Stomach (tissue), 19 donors: ENCODE measurements at places on chromosomes 16 and 17. TPM values are rescaled to one million over a fixed set of nuclear protein-coding genes. Genes with fewer than 3 reads are reported as not detected.

HSD17B2 gene
- total RNA-seq = 8.2 TPM

METTL2A gene
- total RNA-seq = 21.3 TPM

DNA sequence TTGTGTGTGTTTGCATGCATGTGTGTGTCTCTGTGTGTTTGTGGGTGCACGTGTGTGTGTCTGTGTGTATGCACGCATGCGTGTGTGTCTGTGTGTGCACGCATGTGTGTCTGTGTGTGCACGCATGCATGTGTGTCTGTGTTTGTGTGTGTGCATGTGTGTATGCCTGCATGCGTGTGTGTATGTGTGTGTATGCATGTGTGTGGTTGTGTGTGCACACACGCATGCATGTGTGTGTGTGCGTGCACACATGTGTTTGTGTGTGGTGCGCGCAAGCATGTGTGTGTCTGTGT is 239.9 kb upstream of the TNRC6C start:
- H3K4me1 ChIP-seq = no peaks in the 10 kb centered on the region
- H3K27me3 ChIP-seq = no peaks in the 10 kb centered on the region
- no peaks in the 10 kb centered on the region for H3K36me3 ChIP-seq
- no peak overlapping the region for H3K27ac ChIP-seq
- H3K4me3 ChIP-seq = no peak overlapping the region
- DNase-seq = no peak

DNA sequence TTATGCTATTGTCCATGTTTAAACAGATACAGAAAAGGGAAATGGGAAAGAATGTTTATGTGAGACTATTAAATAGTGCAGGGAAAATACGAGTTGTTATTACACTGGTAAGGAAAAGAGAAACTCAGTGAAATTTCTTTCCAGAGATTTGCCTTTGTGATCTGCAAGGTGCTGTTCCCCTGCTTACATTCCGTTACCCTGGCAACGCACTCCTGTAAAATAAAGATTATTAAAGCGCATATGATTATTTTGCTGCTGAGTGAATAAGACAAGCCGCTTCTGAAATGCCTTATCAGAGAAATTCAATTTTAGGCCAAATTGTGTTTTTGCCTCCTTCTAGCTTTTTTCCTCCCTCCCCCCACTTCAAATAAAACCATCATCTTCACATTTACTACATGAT is 328.6 kb upstream of the PMFBP1 start:
- DNase-seq = no peak
- H3K4me3 ChIP-seq = no peak overlapping the region
- no peaks in the 10 kb centered on the region for H3K36me3 ChIP-seq
- H3K4me1 ChIP-seq = no peaks in the 10 kb centered on the region
- no peak overlapping the region for H3K27ac ChIP-seq
- no peaks in the 10 kb centered on the region for H3K27me3 ChIP-seq

CPPED1 gene
- 11.3 TPM for total RNA-seq

SLFN14 gene
- not detected for total RNA-seq

GRCh38 chr16:5326395-5326794 is 228.8 kb upstream of the EEF2KMT start:
- no peaks in the 10 kb centered on the region for H3K36me3 ChIP-seq
- H3K27me3 ChIP-seq = no peaks in the 10 kb centered on the region
- no peak for DNase-seq
- H3K27ac ChIP-seq = no peak overlapping the region
- no peaks in the 10 kb centered on the region for H3K4me1 ChIP-seq

TPSB2 gene
- total RNA-seq = not detected

MRC2 gene
- total RNA-seq = 14.6 TPM

SLFN13 gene
- 2.9 TPM for total RNA-seq

GRCh38 chr17:54888981-54889380 is 11.7 kb upstream of the TOM1L1 start:
- no peaks in the 10 kb centered on the region for H3K36me3 ChIP-seq
- H3K4me1 ChIP-seq = no peaks in the 10 kb centered on the region
- no peaks in the 10 kb centered on the region for H3K27me3 ChIP-seq
- no peak overlapping the region for H3K4me3 ChIP-seq
- DNase-seq = no peak

GUCY2D gene
- not detected for total RNA-seq

HSD17B1 gene
- total RNA-seq = 1.8 TPM

DPEP3 gene
- not detected for total RNA-seq

DNA sequence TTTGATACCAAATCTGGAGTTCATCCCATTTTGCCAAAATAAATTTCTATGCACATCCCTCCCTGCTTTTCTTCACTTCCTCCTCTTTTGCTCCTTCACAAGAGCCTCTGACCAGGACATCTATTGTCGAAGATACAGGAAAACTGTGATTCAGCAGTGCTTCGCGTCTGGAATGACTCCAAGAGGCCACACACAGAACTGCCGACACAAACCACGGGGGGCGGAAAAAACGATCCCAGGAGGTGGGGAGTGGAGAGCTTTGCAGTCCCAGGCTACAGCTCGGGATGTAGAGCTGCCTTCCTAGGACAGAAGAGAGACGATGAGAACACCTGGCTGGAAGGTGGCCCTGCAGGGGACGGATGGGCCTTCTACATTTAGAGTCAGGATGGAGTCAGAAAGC is 102.8 kb downstream of the XYLT1 start:
- peaks cover 46% of the 10 kb centered on the region for H3K4me1 ChIP-seq
- no peaks in the 10 kb centered on the region for H3K27me3 ChIP-seq
- no peak overlapping the region for H3K4me3 ChIP-seq
- H3K27ac ChIP-seq = no peak overlapping the region
- H3K36me3 ChIP-seq = no peaks in the 10 kb centered on the region

KPNA2 gene
- total RNA-seq = 26.3 TPM

- peaks cover 25% of the 10 kb centered on the region for H3K4me1 ChIP-seq
- no peaks in the 10 kb centered on the region for H3K27me3 ChIP-seq
- H3K4me3 ChIP-seq = no peak overlapping the region
- DNase-seq = no peak
- no peak overlapping the region for H3K27ac ChIP-seq
Observed at GRCh38 chr17:42337442-42337841, 49.1 kb downstream of the STAT5A start.

GRCh38 chr16:3484318-3485096 is 10.8 kb downstream of the C16orf90 start:
- no peak overlapping the region for H3K27ac ChIP-seq
- H3K4me3 ChIP-seq = no peak overlapping the region
- peaks cover 88% of the 10 kb centered on the region for H3K36me3 ChIP-seq
- no peaks in the 10 kb centered on the region for H3K4me1 ChIP-seq

NPIPA5 gene
- 20.6 TPM for total RNA-seq

DNA sequence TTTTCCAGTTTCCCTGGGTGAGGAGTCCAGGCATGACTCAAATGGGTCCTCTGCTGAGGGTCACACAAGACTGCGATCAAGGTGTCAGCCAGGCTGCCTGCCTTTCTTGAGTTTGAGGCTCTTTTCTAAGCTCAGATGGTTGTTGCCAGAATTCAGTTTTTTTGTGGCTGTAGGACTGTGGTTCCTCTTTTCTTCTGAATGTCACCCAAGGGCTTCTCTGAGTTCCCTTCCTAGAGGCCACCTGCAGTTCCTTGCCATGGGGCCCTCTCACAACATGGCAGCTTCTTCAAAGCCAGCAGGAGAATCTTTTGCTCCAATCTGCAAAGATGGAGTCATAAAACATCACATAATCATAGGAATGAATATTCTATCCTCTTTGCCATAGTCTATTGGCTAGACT is 17.5 kb downstream of the LIMD2 start:
- H3K4me3 ChIP-seq = no peak overlapping the region
- DNase-seq = no peak
- no peaks in the 10 kb centered on the region for H3K27me3 ChIP-seq

DNA sequence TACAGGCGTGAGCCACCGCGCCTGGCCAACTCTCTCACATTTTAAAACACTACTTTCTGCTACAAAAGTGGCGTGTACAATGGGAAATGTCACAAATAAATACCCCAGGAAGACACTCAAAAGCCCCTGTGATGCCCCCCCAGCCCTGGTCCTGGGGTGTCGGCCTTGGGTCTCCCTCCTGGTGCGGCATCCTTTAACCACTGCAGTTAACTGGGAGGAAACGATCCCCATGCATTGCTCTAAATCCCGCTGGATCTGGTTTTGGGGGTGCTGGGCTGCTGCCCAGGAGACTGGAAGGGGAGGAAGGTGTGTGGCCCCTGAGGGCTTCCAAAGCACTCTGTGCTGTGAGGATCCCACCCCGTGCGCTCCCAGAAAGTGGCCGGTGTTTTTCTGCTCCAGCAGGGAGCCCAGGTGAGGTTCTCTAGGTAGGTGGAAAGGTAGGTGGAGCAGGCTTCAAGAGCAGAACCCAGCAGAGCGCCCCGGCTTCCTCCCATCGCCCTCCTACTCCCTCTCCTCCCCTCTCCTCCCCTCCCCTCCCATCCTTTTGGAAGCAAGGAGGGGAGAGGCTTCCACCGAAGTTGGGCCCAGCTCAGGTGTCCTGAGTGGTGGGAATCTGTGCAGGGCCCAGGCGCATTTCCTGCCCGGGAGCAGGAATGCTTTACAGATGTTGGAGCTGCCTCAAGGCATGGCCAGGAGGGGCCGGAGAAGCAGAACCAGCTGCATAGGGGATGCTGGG is 363.3 kb downstream of the SEC14L1 start:
- H3K27me3 ChIP-seq = no peaks in the 10 kb centered on the region
- peaks cover 8% of the 10 kb centered on the region for H3K36me3 ChIP-seq
- no peak for DNase-seq
- H3K4me3 ChIP-seq = no peak overlapping the region
- no peak overlapping the region for H3K27ac ChIP-seq

PHOSPHO1 gene
- total RNA-seq = not detected

GRCh38 chr16:24609740-24610415 is 70.5 kb downstream of the RBBP6 start:
- no peak overlapping the region for H3K27ac ChIP-seq
- peak; percentile 86 for DNase-seq
- peaks cover 7% of the 10 kb centered on the region for H3K4me1 ChIP-seq
- no peaks in the 10 kb centered on the region for H3K36me3 ChIP-seq
- H3K27me3 ChIP-seq = peaks cover 26% of the 10 kb centered on the region

- H3K27me3 ChIP-seq = no peaks in the 10 kb centered on the region
- peak overlapping the region; percentile 74 for H3K4me3 ChIP-seq
- peaks cover 88% of the 10 kb centered on the region for H3K4me1 ChIP-seq
- peak overlapping the region; percentile 96 for H3K27ac ChIP-seq
- H3K36me3 ChIP-seq = no peaks in the 10 kb centered on the region
Observed at GRCh38 chr17:45313996-45314740, 2.7 kb downstream of the MAP3K14 start.

DNA sequence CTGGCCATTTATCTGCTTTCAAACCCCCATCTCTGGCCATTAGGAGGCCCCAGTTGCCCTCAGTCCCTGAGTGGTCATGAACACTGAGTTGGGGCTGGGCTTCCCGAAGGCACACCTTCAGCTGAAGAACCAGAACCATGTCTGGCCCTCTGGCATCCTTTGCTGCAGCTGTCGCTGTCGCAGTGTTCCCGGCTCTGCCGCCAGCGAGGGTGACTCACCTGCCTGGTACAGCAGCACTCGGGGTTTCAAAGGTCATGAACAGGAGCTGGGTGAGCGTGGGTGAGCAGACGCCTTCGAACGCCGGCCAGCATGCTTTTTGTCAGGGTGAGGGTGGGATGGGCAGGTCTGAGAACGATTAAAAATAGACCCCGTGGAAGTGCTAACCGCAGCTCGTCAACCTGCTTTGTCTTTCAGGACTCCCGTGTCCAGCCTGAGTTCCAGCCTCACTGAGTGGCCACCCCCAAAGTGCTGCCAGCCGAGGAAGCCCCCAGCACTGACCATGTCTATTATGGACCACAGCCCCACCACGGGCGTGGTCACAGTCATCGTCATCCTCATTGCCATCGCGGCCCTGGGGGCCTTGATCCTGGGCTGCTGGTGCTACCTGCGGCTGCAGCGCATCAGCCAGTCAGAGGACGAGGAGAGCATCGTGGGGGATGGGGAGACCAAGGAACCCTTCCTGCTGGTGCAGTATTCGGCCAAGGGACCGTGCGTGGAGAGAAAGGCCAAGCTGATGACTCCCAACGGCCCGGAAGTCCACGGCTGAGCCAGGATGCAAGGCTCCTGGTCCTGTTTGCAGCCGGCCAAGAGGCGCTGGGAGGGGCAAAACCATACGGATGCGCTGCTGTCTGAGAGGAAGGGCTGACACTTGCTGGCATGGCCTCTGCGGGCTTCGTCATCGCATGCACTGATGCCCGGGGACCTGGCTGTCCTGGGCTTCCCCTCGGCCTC is 7.6 kb downstream of the SNN start:
- no peaks in the 10 kb centered on the region for H3K27me3 ChIP-seq
- peaks cover 55% of the 10 kb centered on the region for H3K36me3 ChIP-seq
- peak; percentile 84 for DNase-seq
- peak overlapping the region; percentile 55 for H3K27ac ChIP-seq

RASL10B gene
- total RNA-seq = not detected

- peaks cover 47% of the 10 kb centered on the region for H3K4me1 ChIP-seq
- H3K27ac ChIP-seq = peak within 1 kb of the TSS; percentile 50
- peak within 1 kb of the TSS; percentile 71 for H3K4me3 ChIP-seq
- DNase-seq = peak; percentile 80
Observed at GRCh38 chr16:4116325-4117249, at the start of gene ADCY9. TSS of gene ADCY9 (minus strand) at chr16:4116442. CDS start at chr16:4115442, 1,000 bp downstream.

DNA sequence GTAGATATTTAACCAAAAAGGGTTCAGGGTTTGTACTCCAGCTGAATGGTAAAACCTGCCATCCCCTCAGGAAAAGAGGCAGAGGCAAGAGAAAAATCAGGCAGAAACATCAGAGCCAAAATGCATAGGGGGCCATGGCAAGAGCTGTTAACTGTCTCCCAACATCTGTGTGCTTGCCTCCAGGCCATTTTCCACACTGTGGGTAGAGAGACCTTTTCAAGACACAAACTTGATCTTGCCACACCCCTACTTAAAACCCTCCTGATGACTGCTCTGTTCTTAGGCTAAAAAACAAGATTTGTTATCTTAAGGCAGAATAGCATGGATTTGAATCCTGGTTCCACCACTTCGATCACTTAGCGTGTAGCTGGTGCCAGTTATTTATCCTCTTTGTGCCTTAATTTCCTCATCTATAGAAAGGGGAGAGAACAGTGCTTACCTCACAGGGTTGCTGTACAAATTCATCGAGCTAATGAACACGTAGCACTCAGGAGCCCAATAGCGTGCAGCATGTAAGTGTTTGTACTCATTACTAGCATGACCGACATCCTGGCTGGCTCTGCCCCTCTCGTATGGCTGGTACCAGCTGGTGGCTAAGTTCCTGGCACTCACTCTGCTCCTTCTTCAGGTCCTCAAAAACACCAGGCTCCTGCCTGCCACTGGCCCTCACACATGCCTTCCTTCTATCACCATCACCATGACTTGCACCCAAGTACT is 25.8 kb downstream of the STAT3 start:
- H3K27me3 ChIP-seq = no peaks in the 10 kb centered on the region
- peaks cover 39% of the 10 kb centered on the region for H3K4me1 ChIP-seq
- no peak overlapping the region for H3K27ac ChIP-seq
- no peak for DNase-seq
- H3K36me3 ChIP-seq = no peaks in the 10 kb centered on the region

- DNase-seq = peak; percentile 76
- no peak overlapping the region for H3K27ac ChIP-seq
- H3K4me1 ChIP-seq = peaks cover 85% of the 10 kb centered on the region
- no peaks in the 10 kb centered on the region for H3K36me3 ChIP-seq
- H3K27me3 ChIP-seq = no peaks in the 10 kb centered on the region
Observed at GRCh38 chr16:8936421-8936820, 27.3 kb downstream of the USP7 start.

DNA sequence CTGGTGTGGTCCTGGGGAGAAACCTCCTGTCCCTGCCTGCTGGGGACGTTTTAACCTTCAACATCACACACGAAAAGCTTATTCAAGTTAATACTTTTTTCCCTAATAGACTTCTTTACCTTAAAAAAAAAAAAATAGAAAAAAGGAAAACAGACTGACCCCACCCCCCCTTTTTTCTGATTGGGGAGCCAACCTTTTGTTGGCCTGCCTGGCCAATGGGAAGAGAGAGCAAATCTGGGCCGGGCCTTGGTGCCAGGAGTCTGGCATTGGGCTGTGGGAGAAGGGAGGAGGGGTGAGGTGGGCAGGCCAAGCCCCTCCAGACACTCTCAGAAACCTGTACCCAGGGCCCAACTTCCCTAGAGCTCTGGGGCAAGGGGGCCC is 3.0 kb downstream of the CBX8 start:
- peaks cover 44% of the 10 kb centered on the region for H3K4me1 ChIP-seq
- H3K4me3 ChIP-seq = no peak overlapping the region
- no peak overlapping the region for H3K27ac ChIP-seq
- peaks cover 3% of the 10 kb centered on the region for H3K36me3 ChIP-seq
- DNase-seq = no peak
